ENCODE measurements at places on chromosomes 4 and X.
A peak's percentile ranks its signal among the peaks of the same experiment; 100 is the strongest.

DNA sequence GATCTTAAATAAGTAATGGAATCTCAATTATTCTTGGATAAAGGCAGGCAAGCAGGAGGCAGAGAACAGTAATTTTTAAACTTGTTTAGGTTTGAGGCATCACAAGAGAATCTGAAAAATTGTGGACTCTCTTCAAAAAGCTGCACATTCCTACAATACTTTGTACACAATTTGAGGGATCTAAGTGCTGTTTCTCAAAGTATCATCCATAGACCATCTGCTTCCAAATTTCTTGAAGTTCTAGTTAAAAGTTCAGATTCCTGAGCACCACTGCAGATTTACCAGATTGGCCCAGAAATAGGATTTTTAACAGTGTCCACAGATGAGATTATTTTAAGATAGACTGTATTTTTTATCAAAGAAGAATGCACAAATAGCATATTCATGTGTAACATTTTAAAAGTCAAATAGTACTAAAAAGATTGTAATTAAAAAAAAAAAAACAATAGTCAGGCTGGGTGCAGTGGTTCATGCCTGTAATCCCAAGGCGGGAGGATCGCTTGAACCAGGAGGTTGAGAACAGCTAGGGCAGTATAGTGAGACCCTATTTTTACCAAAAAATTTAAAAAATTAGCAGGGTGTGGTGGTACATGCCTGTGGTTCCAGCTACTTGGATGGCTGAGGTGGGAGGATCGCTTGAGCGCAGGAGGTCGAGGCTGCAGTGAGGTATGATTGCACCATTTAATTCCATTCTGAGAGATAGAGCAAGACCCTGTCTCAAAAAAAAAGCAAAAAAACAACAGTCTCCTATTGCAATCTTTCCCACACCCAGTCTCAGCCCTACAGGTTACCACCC, 14.2 kb upstream of the FNIP2 start:
- no peak for DNase-seq

DNA sequence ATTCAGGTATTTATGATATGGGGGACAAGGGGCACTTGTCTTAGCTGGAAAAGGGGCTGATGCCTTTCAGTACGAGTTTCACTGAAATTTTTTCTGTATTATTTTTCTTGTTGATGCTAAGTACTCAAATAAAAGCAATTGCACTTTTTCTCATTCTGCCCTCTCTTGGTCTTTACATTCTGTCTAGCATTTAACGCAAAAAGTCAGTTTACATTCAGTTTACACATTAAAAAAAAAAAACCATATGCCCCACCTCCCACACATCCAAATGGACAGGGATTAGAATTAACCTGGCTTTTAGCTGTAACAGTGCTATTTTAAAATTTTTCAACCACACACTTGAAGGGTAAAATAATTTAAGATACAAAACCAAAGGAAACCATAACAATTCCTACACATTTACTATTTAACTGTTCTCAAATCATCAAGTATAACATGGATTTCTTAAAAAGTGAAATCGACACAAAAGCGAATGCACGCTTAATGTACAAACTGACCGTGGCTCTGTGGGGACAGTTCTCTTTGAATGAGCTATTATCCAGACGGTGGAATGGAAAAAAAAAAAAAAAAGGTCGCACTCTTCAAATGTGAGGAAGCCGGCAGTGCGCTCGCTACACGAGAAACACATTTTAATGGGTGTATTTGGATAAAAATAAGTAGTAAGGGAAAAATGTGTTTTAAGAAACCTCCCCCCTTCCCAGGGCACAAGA, 1.4 kb downstream of the AMMECR1 start:
- DNase-seq, result no peak

- no peak for DNase-seq
These were observed 14.7 kb upstream of the PITX2 start for GRCh38 chr4:110637408-110638088.

DNA sequence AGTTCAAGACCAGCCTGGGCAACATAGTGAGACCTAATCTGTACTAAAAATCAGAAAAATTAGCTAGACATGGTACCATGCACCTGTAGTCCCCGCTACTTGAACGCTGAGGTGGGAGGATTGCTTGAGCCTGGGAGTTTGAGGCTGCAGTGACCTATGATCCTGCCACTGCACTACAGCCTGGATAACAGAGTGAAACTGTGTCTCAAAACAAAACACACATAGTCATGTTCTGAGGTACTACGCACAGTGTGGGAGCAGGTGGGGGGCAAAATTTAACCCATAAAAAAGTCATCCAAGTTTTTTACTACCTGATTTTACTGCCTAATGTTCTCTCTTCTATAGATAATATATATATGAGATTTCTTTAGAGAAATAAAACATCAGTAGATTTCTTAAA, 28.4 kb downstream of the HSPA4L start:
- no peak for DNase-seq

DNA sequence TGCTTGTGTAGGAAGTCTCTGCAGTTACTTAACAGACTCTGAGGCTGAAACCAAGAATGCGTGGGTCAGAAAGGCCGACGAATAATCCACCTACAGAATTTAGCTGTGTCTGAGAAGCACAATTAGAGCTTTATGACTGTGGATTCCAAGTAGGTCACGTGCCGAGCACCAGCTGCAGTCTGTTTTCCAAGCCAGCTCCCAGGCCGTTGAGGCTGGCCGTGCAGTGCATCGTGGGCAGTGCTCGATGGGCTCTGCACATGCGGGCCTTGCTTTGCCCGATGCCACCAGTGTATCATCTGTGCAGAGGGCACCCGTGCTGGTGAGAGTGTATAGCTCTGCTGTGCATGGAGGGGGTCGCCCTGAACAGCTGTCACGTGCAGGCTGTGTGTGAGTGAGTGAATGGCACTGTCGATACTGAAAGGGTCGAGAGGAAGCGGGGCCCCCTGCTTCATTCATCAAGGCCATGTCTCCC, 67.5 kb upstream of the CLDN34 start:
- no peak for DNase-seq

GRCh38 chr4:87012265-87012953, 77.6 kb downstream of the AFF1 start:
- DNase-seq, result no peak

GRCh38 chr4:47531241-47531953, 46.3 kb downstream of the ATP10D start:
- peak; percentile 26 for DNase-seq

DNA sequence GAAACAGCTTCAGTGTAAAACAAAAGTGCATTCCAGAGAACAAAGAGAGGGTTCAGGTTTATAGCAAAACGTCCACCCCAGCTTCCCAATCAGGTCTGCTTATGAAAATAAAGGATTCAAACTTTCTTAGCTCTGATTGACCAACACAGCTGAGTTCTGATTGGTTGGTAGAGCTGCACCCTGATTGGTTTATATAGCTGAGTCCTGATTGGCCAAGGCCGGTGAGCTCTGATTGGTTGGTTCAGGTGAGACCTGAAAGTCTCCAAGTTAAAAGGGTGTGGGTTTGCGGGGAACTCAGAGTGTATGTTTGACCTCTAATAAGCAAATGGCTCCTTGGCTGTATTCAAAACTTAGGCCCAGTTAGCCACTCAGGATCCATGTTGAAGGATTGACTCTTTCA, 20.9 kb downstream of the CLRN2 start:
- no peak for DNase-seq
